Gastrocnemius medialis (tissue), 4 donors: ENCODE measurements at places on chromosomes 13 and 19. TPM values are rescaled to one million over a fixed set of nuclear protein-coding genes. Genes with fewer than 3 reads are reported as not detected.
A peak's percentile ranks its signal among the peaks of the same experiment; 100 is the strongest.

DNA sequence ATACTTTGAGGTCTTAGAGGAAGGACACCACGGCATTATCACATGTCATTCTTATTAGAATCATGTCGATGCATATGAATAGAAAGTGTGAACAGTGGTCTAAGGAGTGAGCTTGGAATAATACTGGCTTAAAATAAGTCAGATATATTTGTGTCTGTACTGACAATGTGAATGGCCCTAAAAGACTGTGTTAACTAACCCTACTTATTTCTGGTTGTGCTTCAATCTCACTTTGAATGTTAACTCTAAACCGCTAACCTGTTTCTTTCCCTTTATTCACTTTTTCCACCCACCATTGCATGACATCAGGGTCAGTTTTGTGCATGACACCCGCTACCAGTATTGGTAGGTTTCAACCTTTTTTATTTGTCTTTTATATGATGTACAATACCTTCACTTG is 69.1 kb upstream of the RAP2A start:
- no peak overlapping the region for H3K27ac ChIP-seq
- H3K27me3 ChIP-seq, result no peaks in the 10 kb centered on the region
- H3K4me3 ChIP-seq, result no peak overlapping the region
- no peaks in the 10 kb centered on the region for H3K36me3 ChIP-seq
- no peaks in the 10 kb centered on the region for H3K4me1 ChIP-seq
- DNase-seq, result no peak

ZNF229 gene
- total RNA-seq, result 0.66 TPM

ATXN8OS gene
- not detected for total RNA-seq

DNA sequence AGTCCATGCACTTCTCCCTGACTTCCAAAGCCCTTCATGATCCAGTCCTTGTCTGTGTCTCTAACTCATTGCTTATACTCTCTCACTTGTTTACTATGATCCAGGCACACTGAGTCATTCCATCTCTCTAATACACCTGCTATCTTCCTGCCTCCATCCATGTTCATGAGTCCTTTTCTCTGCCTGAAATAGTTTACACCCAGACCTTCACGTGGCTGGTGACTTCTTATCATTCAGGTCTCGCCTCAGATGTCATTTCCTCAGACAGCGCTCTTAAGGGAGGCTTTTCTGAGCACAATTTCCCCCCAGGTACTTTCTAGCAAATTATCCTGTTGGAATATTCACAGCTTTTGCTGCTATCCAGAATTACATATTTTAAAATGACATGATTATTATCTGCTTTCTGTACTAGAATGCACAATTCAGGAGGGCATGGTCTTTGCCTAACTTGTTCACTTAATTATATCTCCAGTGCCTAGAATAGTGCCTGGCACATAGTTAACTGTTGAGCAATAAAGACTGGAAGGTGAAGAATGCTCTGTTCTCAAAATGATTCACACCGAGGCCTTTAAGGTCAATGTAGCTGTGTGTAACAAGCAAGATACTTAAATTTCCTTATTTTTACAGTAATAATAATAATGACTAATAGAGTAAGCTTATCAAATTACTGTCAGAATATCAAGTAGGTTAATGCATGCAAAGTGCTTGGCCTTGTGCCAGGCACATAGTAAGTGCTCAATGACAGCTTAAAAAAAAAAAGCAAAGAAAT is 183.7 kb upstream of the SPRY2 start:
- no peaks in the 10 kb centered on the region for H3K36me3 ChIP-seq
- no peaks in the 10 kb centered on the region for H3K4me1 ChIP-seq
- H3K27ac ChIP-seq, result no peak overlapping the region
- H3K27me3 ChIP-seq, result no peaks in the 10 kb centered on the region
- DNase-seq, result no peak

DNA sequence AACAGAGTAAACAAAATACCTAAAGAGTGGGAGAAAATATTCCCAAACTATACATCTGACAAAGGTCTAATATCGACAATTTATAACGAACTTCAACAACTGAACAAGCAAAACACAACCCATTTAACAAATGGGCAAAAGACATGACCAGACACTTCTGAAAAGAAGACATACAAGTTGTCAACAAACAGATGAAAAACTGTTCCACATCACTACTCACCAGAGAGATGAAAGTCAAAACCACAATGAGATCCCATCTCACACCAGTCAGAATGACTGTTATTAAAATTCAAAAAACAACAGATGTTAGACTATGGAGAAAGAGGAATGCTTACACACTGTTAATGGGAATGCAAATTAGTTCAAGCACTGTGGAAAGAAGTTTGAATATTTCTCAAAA is 233.8 kb upstream of the EDNRB start:
- no peaks in the 10 kb centered on the region for H3K4me1 ChIP-seq
- H3K36me3 ChIP-seq, result no peaks in the 10 kb centered on the region
- no peak overlapping the region for H3K27ac ChIP-seq
- no peak overlapping the region for H3K4me3 ChIP-seq
- no peak for DNase-seq

TECR gene
- total RNA-seq, result 88.5 TPM

B3GNT3 gene
- total RNA-seq, result not detected

DNA sequence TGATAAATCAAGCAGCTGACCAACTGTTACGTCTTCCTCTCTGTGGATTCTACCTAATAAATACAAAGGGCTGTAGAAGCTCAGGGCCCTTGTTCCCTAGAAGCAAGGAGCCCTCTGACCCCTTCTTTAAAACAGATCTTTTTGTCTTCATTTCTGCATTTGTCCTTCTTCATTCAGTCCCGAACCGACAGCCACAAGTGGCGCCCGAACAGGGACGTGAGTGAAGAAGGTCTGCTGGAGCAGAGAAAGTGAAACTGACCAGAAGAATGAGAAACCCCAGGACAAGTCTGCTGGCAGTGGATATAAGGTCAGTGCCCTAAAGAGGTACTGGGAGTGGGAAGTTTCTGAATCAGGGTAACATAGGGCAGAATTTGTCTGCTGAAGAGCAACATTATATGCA is 13.1 kb downstream of the ZNF773 start:
- DNase-seq, result no peak
- peak overlapping the region; percentile 32 for H3K4me3 ChIP-seq

DNA sequence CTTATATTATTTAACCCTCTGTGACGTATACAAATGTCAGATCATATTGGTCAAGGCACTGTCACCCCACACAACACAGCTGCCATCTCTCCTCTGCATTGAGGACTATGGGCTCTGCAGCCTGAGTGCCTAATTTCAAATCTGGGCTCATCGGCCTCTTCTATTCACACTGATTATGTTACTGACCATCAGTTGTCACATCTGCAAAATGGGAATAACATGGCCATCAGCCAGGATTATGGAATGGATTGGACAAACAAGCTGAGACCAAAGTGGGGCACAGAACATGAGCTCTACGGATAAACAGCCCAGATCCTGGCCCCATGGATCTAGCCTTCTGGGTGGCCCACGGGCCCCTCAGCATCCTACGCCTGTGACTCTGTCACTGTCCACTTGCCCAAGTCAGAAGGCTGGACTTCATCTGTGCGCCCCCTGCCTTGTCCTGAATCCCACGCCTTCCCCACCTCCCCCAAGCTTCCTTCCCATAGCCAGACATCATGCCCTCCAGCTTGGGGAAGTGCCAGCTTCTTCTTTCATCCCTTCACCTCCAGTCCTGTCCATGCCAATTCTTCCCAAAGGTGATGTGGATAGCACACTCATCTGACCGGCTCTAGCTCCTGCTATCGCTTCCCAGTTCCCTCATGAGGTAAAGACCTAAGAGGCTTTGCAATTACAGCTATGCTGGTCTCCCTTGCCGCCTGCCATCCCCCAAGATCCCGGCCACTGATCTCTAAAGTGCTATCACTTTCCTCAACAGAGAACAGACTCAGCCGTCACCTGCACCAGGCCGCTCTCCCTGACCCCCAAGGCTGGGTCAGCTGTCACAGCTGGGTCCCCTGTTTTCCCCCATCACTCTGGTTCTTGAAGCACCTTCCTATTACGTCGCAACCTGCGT is 872 bp downstream of the FARSA start:
- H3K4me3 ChIP-seq, result peak overlapping the region; percentile 85
- H3K27me3 ChIP-seq, result no peaks in the 10 kb centered on the region
- peaks cover 15% of the 10 kb centered on the region for H3K4me1 ChIP-seq
- H3K27ac ChIP-seq, result peak overlapping the region; percentile 93
- no peak for DNase-seq

DNA sequence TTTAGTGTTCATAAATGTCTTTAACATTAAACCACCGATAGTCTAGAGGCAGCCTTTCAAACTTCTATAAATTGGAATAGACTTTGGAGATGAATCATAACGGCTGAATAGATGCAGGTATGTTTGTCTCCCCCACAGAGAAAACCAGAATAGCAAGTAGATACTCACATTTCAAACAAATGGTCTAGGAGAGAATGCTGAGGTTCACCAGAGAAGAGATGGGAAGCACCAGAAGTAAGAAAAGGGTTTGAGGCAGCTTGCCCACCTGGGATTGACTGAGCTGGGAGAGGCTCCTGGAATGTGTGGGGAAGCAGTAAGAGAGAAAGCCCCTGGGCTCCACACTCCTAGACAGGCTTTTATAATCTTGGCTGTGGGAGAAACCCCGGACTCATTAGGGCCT is 6.4 kb downstream of the IGFL3 start:
- no peak overlapping the region for H3K4me3 ChIP-seq
- no peak overlapping the region for H3K27ac ChIP-seq
- peaks cover 7% of the 10 kb centered on the region for H3K27me3 ChIP-seq
